Kidney (tissue), 22 donors: ENCODE measurements at places on chromosomes 12 and 14. TPM values are rescaled to one million over a fixed set of nuclear protein-coding genes. Genes with fewer than 3 reads are reported as not detected.

DNA sequence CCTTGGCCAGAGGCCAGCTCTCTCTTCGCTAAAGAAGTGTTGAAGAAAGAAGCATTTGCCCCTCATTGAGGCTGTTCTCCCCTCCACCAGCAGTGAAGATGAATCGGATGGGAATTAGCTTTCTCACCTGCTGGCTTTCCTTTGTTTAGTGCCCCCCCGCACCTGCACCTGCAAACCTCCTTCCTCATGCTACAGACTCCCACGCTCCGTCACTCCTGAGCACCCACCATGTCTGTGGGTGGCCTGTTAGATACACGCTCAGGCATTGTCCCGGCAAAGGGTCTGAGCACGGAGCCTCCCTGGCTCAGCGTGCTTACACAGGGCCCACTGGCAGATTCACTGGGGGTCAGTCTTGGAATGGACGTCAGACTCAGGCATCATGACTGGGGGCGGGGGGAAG, 121.6 kb downstream of the GLT1D1 start:
- no peak for DNase-seq

DNA sequence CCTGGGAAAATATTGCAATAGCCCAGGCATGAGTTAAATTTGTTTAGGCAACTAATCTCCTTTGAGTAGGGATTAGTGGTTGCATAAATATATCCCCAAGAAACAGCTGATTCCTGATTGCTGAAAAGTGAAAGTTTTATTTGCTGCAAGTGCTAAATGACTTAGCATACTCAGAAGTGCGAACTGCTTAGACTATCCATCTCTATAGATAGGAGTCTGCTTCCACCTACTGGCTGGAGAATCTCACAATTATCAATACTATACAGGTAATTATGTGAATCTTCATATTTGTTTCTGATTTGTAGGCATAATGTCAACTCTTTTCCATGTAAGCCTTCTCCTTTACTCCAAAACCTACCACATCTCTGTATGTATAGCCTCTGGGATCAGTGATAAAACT, 12.0 kb upstream of the SLCO1B3 start:
- DNase-seq, result no peak

DNA sequence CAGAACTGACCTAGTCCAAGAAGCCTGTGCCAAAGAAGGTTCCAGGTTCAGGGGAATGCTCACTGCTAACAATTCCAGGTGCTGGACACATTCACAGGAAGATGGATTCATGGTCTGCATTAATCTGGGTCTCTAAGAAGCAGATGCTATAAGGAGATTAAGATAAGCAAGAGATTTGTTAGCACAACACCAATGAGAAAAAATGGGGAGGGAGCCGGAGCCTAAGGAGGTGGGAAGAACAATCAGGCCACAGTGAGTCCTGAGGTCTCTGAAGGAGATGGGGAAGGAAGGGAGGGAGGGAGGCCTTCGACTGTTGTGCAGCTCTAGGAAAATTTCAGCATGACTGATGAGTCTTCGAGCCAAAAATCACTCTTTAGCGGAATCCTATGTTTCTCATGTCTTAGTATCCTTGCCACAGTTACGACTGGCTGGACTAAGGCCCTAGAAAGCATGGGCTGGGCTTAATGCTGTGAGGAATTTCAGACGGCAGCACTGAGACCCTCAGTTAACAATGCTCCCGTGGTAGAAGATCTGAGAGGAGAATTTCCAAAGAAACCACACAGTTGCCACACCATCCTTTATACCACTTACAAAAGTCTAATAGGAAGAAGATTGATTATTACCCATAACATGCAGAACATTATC, 31.5 kb upstream of the PTGDR start:
- DNase-seq, result no peak

- no peak for DNase-seq
Observed at GRCh38 chr12:130765186-130765659, 49.1 kb upstream of the RIMBP2 start.

- no peak for DNase-seq
Observed at GRCh38 chr12:114119316-114119715, 153.2 kb upstream of the RBM19 start.

DNA sequence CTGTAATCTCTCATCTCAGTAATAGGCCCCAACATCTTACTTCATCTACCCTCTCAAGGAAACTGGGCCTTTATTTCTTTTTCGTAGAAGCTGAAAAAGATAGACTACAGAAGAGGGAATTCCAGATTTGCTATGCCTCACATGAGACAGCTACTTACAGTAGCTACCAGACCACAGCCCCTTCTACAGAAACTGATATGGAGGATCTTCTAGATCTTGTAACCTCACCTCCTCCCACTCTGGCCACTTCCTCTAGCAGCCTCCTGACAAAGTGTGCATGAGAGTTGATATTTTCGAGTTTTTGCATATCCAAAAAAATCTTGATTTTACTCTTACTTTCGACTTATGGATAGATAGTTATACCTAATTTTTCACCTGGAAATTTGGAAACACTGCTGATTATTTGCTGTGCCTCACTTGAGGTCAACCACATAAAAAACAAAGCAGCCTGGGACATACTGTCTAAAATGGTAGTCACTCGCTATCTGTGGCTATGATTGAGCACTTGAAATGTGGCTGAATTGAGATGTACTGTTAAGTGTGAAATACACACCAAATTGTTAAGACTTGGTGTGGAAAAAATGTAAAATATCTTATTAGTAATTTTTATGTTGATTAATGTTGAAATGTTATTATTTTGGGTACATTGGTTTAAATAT, 86.3 kb upstream of the NID2 start:
- DNase-seq, result no peak

- DNase-seq, result peak; percentile 77
Observed at GRCh38 chr14:72451054-72451972, 442.6 kb downstream of the DPF3 start.

- DNase-seq, result no peak
Observed at GRCh38 chr14:92204792-92205191, 83.0 kb downstream of the CPSF2 start.

GRCh38 chr12:123085730-123086487, 65.0 kb downstream of the PITPNM2 start:
- DNase-seq, result peak; percentile 89

- DNase-seq, result no peak
Observed at GRCh38 chr12:118959985-118960560, 21.3 kb upstream of the SRRM4 start.

DNA sequence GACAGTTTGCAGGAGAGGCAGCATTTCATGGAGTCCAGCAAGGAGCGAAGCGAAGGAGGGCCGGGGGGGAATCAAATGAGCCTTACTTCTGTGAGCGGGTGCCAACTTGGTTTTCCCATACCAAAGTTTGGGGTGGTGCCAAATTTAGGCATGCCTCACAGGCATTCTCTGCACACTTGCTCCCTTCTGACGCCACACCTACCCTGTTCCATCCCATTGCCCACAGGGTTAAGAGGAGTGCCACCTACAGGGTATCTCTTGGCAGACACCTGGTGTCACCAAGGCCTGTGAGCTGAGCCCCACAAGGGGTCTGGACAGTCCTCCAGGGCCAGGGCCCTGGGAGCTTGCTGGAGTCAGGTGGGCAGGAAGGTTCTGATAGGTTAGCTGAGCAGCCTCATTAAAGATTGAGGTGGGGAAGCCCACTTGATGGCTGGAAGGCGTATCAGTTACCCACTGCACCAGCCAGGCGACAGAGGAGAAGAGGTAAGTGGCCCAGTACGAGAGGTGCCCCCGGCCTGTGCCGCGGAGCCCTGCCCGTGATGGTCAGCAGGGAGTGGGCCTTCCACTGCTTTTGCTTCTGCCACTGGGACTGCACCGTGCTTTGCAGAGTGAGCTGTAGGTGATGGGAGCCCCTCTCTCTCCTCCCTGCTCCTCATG, 45.2 kb downstream of the DEGS2 start:
- DNase-seq, result no peak

- peak; percentile 14 for DNase-seq
Observed at GRCh38 chr14:95535226-95536021, 574 bp downstream of the GLRX5 start.

DNA sequence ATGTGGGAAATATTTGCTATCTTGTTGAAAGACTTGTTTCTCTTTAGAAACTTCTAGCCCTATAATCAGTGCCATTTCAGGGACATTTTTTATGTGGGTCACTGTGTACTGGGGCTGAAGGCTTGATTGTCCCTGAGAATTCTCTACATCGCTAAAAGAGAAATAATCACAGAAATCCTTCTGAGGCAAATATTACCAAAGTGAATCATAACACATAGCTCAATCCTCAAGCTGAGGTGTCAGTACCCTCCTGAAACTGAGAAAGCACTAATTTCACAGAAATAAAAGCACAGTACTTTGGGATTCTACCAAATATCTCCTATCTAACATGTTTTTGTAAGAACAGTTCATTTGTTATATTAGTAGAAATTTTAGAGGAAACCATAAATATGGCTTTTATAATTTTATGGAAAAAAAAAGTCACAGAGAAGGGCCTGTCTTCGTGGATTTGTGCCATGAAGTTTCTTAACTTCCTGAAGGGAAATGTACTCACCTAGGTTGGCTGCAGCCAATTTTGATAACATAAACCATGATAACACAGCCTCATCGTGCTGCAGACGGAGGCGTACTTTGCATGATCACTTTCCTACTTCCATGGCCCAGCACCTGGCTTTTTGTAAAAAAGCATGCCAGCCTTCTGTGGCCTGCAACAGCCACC, 163.7 kb upstream of the HIF1A start:
- no peak for DNase-seq

DNA sequence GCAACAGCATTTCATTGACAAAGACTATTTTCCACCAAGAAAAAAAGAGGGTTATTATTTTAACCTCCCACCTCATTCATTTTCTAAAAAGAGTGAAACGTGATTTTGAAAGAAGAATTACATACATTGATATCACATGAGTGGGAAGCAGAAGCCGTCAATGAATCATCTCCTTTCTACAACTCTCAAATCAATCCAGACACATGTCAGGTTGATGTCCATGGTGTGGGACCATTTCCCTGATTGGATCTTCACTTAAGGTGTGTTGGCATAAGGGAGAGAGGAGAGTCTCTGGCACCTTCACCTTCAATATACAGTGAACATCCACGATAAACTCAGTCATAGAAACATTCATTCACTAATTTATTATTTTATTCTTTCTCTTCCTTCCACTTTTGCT, 1095.1 kb downstream of the BCL11B start:
- DNase-seq, result no peak

DNA sequence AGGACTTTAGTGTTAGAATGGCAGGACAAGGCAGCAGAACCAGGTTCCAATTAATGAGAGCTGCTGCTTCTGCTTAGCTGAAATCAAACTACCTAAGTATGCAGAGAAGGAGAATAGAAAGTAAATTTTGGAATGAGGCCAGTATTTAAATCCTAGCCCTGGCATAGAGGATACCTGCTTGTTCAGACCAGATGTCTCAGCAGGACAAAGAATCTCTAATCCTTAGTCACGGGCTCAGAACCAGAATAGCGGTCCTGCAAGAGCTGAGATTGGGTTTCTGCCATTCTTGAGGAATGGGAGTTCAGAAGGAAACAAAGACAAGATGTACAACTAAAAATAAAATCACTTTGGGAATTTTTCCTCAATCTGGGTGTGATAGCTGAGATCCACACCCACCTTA, 550.8 kb upstream of the TMEM132C start:
- DNase-seq, result no peak

GRCh38 chr14:100633406-100633805, 46.2 kb upstream of the BEGAIN start:
- no peak for DNase-seq

DNA sequence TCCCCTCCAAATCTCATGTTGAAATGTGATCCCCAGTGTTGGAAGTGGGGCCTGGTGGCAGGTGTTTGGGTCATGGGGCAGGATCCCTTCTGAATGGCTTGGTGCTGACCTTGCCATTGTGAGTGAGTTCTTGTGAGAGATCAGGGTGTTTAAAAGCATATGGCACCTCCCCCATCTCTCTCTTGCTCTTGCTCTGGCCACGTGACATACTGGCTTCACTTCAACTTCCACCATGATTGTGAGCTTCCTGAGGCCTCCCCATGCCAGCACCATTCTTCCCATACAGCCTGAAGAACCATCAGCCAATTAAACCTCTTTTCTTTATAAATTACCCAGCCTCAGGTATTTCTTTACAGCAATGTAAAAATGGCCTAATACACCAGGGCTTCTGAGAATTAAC, 79.8 kb upstream of the C14orf132 start:
- no peak for DNase-seq

GRCh38 chr12:110933326-110933974, 13.1 kb upstream of the MYL2 start:
- no peak for DNase-seq

GRCh38 chr12:69383074-69383473, 23.5 kb downstream of the YEATS4 start:
- DNase-seq, result no peak

GRCh38 chr12:116370004-116370404, 92.5 kb upstream of the MED13L start:
- no peak for DNase-seq

The HSP90B1 gene
- 521 TPM for polyA plus RNA-seq

The BCL11B gene
- 0.13 TPM for polyA plus RNA-seq

The GLIPR1L2 gene
- 0.65 TPM for polyA plus RNA-seq

The SCFD1 gene
- 52.0 TPM for polyA plus RNA-seq

The GPR65 gene
- polyA plus RNA-seq, result 0.62 TPM
